ENCODE measurements at places on chromosomes 4 and X.

GRCh38 chrX:121546317-121546716, 498.9 kb downstream of the GLUD2 start:
- DNase-seq, result no peak

- DNase-seq, result no peak
Measured at GRCh38 chr4:189530848-189531247, 409.8 kb upstream of the FRG1 start.

DNA sequence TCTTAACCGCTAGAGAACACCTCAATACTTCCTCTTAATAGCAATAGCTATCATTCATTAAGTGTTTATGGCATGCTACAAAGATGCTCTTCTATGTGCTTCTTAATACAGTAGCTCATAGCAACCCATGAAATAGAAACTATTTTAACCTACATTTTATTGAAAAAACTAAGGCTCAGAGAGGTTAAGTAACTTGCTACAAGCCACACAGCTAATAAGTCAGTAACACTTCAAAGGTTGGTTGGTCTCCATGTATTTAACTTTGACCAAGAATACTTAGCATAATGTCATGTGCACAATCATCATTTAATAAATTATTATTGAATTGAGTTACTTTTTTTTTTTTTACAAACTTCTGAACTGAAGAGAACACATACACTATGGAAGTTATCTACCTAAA, 36.1 kb downstream of the IL13RA1 start:
- no peak for DNase-seq

DNA sequence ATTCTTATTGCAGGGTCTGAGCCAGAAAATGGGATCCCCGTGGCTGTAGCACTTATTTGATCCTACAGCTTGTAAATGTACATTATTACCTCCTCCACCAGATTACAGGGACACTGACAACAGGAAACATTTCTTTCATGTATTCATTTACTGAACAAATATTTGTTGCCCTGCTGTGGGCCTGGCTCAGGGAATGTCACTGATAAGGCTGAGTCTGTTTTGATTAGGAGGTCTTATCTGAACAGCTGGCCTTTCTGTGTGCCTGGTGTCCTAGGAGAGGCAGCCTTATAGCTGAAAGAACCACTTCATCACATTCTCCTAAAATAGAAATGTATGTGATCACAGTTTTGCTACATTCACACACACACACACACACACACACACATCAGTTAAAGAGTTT, 45.5 kb upstream of the PROM1 start:
- DNase-seq, result no peak
